NCI-H2107 (cell line): ENCODE measurements at places on chromosomes 7 and 10.

- DNase-seq, result no peak
These were observed 14.3 kb downstream of the MOSPD3 start for GRCh38 chr7:100626530-100627237.

DNA sequence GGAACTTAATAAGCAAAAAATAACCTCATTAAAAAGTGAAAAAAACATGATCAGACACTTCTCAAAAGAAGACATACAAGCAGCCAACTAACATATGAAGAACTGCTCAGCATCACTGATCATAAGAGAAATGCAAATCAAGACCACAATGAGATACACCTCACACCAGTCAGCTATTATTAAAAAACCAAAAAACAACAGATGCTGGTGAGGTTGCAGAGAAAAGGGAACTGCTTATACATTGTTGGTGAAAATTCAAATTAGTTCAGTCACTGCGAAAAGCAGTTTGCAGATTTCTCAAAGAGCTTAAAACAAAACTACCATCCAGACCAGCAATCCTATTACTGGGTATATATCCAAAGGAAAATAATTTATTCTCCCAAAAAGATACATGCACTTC is 513.3 kb downstream of the MDFIC start:
- no peak for DNase-seq

GRCh38 chr7:69676247-69676646 is 78.0 kb downstream of the AUTS2 start:
- DNase-seq, result no peak

GRCh38 chr7:17501441-17502212 is 203.2 kb downstream of the AHR start:
- DNase-seq, result no peak

DNA sequence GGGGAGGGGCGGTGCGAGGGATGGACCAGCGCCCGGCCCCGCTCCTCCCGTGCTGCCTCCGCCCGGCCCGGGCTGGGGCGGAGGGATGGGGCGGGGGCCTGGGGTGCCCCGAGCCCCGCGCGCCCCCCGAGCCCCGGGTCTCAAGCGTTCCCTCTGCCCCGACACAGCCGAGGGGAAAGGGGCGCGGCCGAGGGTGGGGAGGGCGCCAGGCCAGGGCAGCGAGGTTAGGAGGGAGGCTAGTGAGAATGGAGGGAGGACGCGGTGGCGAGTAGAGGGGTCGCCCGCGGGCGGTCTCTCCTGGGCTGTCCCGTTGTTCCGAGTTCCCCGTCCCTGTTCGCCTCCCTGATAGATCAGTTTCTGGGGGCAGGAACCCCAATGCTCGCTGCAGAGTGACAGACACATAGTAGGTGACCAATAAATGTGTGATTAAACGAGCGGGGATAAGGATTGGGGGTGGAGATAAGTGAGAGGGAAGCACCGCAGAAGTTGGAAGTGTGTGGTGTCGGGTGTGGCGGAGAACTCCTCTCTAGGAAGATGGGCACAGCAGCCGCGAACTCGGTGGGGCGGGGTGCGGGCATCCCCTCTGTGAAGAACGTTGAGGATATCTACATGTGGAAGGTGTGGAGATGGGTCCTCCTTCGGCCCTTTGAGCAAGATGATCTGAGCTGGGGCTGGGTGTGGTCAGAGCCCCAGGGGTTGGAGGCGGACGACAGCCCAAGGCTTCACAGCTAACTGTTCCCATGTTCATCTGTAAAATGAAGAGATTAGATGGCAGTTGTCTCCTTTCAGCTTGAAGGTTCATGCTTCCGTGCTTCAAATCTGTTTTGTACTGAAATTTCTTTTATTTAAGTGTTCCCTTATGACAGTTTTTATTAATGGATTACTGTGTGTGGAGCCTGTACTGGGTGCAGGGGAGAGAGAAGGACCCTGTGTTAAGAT is 580 bp downstream of the ZNF775 start:
- no peak for DNase-seq

DNA sequence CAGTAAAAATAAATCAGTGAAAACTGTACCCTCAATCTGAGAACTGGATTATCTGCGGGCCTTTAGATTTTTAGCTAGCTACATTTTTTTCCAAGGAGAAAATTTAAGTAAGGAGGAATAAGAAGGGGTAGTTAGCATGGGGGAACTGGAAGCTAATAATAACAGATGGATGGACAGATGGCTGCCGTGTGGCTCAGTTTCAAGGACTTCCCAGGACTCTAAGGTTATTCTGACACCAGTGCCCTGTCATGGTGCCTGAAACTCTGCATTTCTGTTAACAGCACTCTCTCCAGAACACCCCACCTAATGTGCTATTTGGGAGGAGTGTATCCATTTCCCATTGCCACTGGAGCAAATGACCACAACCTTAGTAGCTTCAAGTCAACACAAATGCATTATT is 75.7 kb upstream of the PDE1C start:
- DNase-seq, result no peak

DNA sequence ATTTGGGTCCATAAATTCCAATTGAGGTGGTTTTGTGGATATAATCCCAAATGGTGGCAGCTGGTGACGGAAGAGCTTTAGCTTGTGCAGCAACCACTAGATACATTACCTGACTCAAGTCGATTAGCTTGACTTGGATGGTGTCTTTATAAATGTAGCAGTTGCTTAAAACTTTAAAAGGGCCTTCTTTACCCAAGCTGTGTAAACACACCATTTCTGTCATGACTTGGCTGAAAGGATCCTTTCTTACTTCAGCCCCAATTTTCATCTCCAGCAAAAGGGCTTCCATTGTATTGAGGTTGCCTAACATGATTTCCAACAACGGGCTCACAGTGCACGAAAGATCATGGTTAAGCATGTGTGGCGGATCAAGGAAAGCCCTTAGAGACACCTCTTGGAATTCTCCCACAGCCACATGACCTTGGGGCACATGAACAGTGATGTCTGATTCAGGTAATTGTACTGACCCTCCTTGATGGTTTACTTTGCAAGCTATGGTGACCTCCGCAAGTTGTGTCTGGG is 57.9 kb downstream of the MACC1 start:
- DNase-seq, result no peak

DNA sequence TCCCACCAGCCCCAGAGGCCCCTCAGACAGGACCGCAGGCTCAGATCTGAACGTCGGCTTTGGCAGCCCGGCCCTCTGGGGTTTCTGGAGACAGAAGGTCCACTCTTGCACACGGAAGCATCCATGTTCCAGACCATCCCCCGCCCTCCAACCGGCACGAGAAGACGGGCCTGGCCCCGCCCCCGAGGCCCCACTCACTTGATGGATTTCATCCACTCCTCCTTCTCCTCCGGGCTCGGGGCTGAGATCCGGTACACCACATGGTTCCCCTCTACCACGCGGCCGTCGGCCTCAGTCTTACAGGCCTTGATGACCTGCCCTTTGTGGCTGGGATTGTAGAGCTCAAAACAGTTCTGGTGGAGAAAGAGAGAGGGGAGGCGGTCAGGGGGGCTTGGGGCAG is 107.3 kb downstream of the CYTH3 start:
- DNase-seq, result no peak

DNA sequence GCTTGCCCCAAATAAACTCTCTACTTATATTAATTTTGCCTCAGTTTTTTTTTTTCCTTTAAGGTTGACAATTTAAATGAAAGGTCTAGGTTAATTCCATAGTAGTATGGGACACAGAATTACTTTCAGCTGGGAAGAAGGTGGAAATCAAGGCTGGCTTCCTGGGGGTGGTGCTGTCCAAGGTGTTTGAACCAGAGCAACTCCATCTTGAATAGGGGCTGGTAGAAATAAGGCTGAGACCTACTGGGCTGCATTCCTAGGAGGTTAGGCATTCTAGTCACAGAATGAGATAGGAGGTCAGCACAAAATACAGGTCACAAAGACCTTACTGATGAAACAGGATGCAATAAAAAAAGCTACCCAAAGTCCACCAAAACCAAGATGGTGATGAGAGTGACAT is 1190.8 kb upstream of the AUTS2 start:
- no peak for DNase-seq

DNA sequence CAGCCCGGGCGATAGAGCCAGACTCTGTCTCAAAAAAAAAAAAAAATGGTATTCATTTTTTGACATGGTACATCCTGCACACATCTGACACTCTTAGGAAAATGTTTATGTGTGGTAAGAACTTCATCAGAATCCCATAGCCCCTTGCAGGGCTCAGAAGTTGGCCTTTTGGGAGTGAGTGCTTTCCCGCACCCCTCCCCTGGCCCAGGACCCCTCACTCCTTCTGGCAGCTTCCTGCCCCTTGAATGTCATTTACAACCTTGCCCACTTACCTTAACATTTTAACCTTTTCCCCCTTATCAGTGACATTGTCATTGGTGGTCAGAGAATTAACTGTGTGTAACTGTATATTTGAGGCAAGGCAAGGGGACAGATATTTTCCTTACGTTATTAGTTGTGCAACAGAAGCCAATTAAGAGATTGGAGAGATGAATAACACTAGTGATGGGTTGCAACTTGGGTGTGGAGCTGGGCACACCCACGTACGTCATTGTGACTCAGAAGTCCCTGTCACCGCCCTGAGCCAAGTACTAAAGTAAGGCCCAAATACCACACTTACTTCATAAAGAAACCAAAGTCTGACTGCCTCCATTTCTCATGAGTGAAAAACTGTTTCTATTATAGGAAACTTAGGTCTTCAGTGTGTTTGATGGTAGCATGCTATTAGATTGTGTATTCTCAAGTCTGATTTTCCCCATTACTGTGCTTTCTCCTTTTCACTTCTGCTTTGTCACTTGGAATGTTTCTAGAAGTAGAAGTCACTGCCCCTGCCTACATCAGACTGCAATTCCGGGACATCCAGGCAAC is 31.6 kb downstream of the OGDH start:
- no peak for DNase-seq

GRCh38 chr10:35213699-35214098 is 87.1 kb downstream of the CREM start:
- no peak for DNase-seq

DNA sequence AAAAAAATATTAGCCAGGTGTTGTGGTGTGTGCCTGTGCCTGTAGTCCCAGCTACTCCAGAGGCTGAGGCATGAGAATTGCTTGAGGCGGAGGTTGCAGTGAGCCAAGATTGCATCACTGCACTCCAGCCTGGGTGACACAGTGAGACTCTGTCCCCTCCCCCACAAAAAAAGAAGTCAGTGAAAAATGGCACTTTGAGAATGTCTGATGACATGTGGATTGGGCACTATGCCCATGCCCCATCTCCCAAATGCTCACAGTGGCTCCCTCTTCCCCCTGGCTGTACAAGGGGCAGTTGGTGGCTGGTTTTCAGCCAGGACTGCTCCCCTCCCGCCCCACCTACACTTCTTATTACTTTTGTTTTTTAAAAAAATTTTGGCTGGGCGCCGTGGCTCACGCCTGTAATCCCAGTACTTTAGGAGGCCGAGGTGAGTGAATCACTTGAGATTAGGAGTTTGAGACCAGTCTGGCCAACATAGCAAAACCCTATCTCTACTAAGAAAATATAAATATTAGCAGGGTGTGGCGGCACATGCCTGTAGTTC is 26.1 kb downstream of the IL15RA start:
- DNase-seq, result no peak

DNA sequence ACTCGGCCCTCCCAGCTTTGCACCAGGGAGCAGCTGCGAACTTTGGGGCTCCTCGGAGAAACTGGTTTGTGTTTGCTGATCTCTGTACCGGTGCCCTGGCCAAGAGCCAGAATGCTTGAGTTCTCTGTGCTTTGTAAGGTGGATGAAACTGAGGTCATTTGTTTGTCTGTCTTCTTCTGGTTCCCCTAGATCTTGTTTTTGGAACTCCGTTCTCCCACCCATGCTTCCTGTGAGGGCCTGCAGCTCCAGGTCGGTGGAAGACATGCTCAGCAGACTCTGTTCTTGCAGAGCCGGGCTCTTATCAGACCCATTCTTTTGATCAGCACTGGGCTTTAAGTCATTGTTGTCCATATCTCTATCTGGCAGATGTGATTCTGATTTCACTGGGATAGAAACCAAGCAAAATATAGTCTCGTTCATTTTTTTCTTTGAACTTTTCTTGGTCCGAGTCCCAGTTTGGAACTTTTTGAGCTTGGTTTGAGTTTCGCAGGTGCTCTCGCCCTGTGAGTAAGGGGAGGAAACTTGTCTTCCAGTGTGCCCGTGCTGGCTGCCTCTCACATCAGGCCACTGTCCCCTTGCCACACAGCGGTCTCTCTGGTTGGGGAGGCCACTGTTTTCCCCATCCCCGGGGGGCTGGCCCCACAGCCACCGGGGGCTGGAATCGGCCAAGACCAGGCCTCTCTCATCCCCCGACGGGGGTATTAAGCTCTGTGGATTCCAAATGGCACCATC is 31.2 kb downstream of the JCAD start:
- no peak for DNase-seq

DNA sequence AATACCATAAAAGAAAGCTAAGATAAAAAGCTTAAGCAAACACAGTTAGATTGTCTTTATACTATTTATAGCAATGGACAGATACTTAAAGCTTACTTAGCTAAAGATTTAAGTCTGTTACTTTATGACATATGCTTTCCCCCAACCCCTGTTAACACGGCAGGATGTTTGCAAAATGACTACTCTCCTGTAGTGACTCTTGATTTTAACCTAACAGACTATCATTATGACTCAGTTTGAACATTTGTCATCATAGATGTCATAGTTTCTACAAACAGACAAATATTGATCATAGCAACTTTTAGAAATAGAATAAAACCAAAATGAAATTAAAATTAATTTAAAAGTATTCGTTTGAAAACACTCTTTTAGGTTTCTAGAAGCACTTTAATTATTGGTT is 7.8 kb upstream of the COMMD3 start:
- DNase-seq, result no peak

DNA sequence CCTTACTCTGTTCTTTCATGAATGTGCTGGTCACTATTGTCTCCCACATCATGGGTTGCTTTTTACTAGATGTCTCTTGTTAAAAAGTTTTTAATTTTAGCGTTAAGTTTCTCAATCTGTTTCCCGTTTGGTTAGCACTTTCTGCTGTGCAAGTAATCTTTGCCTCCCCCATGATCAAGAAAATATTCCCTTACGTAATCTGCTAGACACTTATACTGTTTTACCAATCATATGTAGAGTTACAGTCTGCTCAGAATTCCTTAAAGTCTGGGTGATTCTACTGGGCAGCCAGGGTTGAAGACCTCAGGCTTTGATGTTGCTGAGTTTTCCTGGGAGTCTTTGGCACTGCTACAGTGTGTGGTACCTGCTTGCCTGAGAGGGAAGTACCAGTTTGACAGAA is 38.2 kb upstream of the RPA3 start:
- no peak for DNase-seq

DNA sequence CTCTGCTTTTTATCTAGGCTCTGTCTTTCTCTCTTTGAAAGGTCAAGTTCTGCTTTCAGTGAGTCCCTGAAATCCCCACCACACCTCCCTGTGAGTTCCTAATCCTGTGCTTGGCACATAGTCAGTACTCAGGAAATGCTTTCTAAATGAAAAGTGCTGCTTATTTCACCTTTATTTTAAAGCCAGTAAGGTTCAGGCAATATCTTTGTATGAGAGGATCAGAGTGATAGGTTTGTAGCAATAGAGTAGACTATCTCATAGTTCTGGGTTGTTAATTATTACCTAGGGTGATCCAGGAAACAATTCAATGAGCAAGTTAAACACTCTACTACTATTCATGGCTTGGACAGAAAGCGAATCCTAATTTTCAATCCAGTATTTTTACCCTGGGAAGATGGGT is 7.4 kb upstream of the LAMB1 start:
- no peak for DNase-seq
